ENCODE measurements at places on chromosomes 2 and 18.

DNA sequence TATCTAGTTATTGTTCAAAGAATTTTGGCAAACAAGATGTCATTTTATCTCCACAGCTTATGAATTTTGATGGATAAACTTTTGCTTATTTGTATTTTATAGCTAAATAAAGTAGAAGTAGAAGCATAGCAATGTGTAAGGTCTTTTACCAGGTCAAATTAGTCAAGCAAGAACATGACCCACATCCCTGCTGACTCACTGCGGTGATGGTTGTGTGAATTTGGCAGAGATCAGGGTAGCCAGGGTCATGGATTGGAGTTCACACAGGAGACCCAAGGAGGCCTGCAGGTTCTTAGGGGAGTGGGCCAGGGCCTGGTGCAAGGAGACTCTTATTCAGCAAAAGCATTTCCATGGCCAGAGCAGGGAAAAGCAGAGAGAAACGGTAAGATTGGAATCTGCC is 18.7 kb downstream of the SP140 start:
- peak; percentile 30 for DNase-seq

DNA sequence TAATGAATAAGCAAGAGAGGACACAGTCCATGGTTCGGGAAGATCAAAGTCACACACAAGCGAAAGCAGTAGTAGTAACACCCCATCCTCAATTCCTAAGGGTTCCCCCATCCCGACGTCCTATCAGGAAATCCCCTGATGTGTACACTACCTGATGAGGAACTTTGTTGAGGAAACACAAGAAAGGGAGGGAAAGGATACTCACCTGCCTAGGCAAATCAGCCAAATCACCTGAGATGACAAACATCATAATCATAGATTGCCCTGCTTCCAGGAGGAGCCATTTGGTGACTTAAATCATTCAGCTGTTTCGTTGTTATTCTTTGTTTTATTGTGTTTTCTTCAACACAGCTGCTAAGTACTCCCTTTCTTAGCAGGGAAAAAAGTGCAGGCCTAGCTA is 55.5 kb upstream of the SPOPL start:
- peak; percentile 41 for DNase-seq

DNA sequence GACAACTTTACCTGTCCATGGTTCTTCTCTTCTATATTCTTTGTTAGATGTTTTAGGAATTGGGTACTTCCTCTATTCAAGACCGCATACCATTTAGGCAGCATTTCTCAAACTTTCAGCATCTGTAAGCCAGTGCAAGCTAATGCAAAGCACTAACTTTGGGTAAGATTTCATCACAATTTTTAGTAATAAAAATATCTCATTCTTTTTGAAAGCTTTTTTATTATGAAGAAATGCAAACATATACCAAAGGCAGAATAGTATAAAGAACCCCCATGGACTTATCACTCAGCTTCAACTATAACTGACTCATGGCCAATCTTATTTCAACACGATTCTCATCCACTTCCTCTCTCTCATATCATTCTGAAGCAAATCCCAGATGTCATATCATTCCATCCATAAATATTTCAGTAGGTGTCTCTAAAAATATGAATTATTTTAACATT is 32.9 kb downstream of the INO80C start:
- DNase-seq: no peak

DNA sequence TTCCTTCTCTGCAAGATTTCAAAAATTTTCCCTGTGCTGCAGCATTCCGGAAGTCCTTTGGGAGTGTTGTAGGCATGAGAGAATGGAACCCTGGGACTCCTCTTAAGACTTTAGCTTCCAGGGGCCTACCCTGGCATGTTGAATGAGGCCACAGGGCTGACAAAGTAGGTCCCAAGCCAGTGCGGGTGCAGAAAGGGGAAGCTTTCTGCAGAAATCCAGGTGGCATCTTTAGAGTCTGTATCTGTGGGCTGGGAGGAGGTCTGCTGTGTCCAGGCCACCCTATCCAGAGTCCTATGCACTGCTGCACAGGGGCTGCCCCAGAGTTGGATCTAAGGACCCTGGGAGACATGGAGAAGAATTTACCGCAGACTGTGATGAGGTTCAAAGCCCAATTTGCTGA is 1.9 kb upstream of the SIX2 start:
- DNase-seq: no peak

DNA sequence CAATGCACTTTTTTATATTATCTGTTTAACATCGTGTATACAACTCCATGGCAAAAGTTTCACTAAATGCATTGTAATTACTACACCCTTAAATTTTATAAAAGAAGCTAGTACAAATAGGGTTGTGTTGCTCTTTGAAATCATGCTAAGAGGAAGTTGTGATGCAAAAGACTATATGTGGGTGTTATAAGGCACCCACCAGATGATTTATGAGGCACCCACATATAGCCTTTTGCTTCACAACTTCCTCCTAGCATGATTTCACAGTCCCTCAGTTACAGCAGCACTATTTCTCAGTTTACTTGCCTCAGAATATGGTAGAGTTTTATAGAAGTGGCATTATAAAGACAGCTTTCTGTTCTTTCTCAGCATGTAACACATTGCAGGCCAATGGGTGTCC is 277.3 kb upstream of the DOK6 start:
- no peak for DNase-seq

GRCh38 chr2:17515652-17516051 is 2.6 kb downstream of the RAD51AP2 start:
- no peak for DNase-seq

- DNase-seq: no peak
These were observed 188.8 kb downstream of the CTIF start for GRCh38 chr18:48727681-48728080.

GRCh38 chr2:165582863-165583506 is 113.5 kb downstream of the CSRNP3 start:
- DNase-seq: no peak

GRCh38 chr2:17969661-17970060 is 91.2 kb downstream of the KCNS3 start:
- DNase-seq: no peak

- DNase-seq: peak; percentile 20
These were observed 97.9 kb upstream of the ZNF516 start for GRCh38 chr18:76592981-76593381.

- DNase-seq: no peak
These were observed 38.1 kb upstream of the EML6 start for GRCh38 chr2:54685263-54685775.

DNA sequence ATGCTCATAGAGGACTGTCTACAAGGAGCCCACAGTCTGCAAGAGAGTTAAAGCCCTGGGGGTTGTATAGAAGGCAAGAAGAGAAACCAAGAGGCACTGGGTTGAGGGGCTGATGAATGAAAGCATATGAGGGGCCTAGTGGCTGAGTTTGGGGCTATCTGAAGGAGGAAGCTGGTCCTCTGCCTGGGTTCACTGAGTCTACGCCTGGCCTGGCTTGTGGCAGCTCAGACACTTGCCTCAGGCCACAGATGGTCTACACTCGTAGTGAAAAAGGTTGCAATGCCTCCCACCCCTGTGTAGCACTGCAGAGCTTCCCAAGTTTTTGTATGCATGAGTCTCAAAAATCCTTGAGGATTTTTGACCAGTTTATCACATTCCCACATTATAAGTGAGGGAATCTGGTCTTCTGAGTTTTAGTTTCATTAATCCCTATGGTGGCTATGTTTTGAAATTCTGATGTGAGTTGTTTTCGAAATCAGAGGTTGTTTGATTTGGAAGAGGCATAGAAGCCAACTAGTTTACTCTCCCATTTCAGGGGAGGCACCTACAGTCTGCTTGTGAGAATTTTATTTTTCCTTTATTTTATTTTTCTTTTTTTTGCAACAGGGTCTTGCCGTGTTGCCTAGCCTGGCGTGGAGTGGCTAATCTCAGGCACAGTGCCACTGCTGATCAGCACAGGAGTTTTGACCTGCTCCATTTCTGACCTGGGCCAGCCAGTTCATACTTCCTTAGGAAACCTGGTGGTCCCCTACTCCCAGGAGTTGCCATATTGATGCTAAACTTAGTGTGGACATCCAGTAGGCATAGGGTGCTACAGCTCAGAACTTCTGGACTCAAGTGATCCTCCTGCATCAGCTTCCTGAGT is 10.0 kb downstream of the MYCN start:
- DNase-seq: no peak

- no peak for DNase-seq
These were observed 373.8 kb upstream of the RAB6C start for GRCh38 chr2:129605646-129606045.

GRCh38 chr18:6816154-6816553 is 86.6 kb downstream of the ARHGAP28 start:
- no peak for DNase-seq

DNA sequence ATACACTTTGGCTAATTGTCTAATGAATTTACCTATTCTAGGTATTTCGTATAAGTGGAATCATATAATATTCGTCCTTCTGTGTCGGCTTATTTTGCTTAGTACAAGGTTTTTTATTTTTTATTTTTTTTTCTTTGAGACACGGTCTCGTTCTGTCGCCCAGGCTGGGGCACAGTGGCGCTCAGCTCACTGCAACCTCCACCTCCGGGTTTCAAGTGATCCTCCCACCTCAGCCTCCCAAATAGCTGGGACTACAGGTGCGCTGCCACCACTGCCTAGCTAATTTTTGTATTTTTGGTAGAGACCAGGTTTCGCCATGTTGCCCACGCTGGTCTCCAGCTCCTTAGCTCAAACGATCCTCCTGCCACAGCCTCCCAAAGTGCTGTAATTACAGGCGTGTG is 38.2 kb downstream of the PCBP1 start:
- DNase-seq: no peak

DNA sequence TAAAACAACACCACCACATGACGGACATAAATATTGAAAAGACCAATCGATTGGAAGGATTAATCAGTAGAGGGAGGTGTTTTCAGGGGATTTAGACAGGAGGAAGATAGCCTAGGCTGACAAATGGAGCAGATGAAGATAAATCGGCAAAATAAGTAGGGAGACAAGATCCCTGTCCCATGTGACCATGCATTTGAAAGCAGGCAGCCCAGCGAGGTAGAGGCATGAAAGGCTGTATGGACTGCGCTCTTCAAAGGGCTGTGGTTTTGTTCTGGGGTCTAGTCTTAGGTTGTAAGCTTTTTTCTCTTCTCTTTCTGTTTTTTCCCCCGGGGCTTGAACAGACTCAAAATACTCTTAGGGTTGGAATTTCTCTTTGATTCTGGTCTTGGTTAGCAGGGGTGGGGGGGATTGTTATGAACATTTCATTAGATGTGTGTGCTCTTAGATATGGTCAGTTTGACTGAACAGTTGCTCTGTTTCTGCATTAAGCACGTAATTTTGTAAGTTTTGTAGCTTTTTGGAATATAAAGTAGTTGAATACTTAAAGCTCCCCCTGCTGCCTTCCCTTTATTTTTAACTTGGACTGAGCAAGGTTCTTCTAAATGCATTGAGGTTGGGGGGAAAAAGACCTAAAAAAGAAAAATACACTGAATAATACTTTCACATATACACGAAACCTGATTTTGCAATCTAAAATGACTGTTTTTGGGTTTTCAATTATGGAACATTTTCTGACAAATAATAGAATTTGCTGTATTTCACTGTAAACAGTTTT is 32.2 kb downstream of the ZNF532 start:
- DNase-seq: no peak

DNA sequence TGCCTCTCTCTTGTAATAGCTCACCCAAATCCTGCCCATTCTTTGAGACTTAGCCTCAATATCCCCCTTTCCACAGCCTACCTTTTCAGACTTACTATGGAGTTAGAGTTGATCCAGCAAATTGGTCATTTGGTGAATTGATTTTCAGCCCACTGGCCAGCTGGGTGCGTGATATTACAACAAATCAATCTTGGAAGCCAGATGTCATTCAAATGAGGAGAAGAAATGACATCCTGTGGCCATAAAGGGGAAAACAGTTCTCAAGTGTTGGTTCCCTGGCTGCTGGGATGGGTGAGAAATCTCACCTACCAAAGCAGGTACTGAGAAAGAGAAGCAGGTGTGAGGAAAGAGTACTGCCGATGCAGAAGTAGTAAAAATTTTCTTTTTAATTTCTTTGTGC is 36.7 kb upstream of the FOXI3 start:
- peak; percentile 11 for DNase-seq

- no peak for DNase-seq
These were observed 85.0 kb downstream of the FASTKD2 start for GRCh38 chr2:206850369-206850768.

DNA sequence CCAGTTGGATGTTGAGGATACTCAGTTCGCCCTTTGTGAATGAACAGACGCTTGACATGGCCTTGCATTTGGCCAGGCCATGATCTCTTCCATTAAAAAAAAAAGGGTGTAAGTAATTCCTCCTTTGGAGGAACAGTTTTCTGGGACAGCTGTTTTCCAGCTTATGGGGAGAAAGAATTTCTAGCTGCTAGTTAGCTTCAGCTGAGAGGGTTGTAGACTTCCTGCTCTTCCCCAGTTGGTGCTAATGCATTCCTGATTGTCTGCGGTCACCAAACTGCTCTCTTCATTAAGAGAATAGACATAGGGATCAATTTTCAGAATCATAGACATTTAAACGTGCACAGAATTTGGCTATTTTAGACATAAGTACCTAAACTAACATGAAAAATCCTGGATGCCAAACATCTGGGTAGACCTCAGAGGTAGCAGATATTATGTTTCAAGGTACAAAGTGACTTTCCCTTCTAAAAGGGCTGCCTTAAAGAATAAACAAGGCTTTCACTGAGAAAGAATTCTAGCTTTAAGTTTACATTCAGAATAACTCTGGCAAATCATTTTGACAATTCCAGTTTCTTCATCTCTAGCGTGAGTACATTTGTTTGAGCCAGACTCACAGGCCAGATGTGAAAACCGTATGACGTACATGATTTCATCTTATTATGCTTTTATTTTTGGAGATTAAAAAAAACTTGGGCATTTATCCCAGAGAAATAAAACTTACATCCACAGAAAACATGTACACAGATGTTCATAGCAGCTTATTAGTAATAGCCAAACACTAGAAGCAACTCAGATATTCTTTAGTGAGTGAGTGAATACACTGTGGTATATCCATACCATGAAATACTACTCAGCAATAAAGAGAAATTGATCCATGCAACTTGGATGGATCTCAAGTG is 71.2 kb downstream of the MAIP1 start:
- no peak for DNase-seq

- DNase-seq: no peak
These were observed 85.6 kb downstream of the EHD3 start for GRCh38 chr2:31319406-31320175.

DNA sequence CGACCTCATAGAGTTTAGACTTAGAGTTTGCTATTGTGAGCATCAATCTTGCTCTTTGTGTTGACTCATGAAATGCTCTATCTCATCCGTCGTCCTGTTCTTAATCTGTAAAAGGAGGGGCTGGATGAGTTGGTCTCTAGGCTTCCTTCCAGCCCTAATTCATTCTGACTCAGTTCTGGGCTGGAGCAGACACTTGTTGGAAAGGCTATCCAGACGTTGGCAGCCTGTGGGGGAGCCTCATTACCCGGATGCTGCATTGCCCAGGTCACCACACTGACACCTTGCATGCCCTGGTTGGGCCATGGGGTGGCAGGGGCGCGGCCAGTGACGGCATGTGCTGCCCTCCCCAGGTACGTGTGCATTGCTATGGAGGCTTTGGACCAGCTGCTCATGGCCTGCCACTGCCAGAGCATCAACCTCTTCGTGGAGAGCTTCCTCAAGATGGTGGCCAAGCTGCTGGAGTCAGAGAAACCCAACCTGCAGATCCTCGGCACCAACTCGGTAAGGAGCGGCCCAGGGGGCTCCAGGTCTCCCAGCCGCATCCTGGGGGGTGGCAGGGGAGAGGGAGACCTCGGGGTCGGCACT is 61.5 kb downstream of the EFR3B start:
- peak; percentile 85 for DNase-seq

All from epithelial cell of esophagus (primary cell).